ENCODE measurements at places on chromosomes 16 and 17.

- DNase-seq = no peak
Observed at GRCh38 chr17:46879101-46879500, 27.7 kb downstream of the WNT9B start.

DNA sequence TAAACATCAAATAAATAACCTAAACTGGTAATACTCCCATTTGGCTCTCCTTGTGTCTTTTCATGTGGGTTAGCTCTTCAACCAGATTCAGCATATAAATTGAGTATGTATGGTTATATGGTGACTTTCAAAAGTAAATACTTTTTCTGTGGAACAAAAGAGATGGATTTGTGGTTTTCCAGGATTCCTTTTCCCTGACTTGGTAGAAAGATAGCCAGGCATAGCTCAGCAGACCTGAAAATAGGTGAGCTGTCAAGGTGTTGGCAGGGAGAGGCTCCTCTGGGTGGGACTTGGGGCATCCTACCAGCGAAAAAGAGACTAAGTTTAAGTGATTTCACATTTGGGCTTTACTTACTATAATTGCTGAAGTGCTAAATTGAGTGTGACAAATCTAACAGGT is 80.3 kb downstream of the FTO start:
- DNase-seq = no peak

DNA sequence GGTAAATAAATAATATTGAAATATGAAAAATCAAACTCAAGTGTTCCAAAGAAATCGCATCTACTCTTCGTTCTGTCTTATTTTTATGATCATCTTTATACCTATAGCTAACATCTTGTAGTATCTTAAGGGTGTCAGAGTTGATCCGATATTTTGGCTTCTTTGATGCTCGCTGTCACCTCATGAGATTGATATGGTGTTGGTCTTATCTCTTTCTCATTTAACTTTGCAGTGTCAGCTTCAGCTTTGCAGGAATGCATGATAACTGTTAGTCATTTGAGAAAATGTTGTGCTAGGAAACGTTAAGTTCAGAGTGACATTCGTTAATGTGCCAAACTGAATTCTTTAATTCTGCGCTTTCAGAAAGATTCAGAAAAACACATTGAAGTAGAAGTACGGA is 19.4 kb downstream of the NOL11 start:
- no peak for DNase-seq

DNA sequence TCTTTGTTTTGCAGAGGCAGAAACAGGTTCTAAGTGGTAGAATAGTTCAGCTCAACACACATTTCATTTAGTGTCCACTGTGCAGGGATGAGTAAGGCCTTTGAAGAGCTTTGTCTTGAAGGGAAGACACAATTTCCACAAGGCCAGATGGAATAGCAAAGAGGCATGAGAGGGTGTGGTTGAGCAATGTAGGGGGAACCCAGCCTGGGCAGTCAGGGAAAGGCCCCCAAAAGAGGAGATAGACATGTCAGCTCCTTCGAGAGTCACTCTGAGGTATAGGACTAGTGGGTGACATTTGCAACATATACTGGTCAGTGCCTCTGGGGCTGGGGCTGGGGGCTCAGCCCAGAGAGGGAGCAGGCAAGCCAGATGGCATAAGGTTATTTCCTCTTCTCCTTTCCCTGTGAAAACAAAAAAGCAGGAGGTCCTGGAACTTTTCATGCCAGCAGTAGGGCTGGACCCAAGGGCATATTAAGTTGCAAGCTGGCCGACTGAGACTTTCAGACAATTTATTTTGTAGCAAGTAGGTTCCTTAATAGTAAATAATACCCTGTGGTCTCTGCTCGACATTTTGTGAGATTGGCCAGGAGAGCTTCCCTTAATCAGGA is 7.1 kb downstream of the ALKBH5 start:
- DNase-seq = no peak

- no peak for DNase-seq
Observed at GRCh38 chr17:55693254-55694216, 29.1 kb downstream of the TMEM100 start.

- DNase-seq = no peak
Observed at GRCh38 chr17:66281661-66282369, 20.6 kb upstream of the PRKCA start.

GRCh38 chr16:48852951-48853350 is 243.0 kb upstream of the N4BP1 start:
- no peak for DNase-seq
